ENCODE measurements at places on chromosomes 2 and 18.

DNA sequence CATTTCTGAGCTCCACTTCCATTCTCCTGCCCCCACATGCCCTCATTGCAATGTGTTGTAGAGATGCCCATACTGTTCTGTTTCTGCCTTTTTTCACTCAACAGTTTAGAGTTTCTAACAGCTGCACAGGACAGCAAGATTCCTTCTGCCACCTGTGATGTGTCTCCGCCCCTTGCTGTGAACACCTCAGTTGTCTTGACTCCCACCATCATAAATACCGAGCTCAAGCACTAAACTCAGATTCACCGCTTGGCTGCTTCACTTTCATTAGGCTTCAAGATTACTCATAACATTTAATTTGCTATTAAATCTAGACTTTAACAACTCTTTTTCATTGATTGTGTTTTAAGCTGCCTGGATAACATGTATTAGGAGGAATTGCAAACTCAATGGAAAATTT, 141.0 kb downstream of the MAP2 start:
- no peak for DNase-seq

DNA sequence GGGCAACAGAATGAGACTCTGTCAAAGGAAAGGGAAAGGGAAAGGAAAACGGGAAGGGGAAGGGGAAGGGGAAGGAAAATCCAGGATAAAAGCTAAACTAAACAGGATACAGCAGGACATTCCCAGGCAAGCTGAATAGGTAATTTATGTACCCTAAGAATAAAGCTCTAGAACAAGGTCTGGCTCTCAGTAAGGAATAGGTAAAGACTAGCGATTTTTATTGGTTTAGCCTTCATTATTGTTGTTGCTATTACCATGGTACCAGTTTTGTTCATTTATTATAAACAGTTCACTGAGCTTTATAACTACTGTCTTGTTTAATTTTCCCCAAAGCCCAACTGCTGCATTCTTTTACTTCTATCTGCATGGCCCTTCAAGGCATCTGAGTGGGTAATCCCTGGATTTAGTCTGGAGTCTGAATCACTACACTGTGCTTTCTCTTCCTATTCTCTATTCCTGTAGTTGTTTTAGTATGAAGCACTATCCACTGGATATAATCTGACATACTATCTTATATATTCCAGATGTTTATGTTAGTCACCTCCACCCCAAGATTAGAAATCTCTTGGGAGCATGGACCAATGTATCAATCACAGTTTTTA, 127.1 kb upstream of the TANK start:
- no peak for DNase-seq

GRCh38 chr2:236394571-236394970, 130.4 kb upstream of the ASB18 start:
- DNase-seq: no peak

DNA sequence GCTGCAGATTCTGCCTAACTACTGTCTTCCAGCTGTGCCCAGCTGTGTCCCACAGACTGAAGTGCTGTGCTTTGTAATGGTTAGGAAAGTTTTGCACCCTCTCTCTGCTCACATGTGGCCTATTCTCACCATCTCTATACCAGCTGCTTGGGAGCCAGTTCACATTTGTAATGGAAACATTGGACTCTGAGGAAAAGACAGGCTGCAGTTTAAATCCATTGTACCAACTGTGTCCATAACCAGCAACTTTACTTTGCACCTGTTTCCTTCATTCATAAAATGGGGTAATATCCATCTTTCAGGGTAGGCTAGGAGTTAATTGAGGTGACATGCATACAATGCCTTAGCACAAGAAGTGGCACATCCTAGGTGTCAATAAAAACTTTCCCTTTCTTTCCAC, 344.0 kb downstream of the TNS1 start:
- DNase-seq: no peak

GRCh38 chr2:226847090-226847489, 11.2 kb downstream of the RHBDD1 start:
- DNase-seq: no peak

GRCh38 chr18:22559414-22560274, 141.9 kb upstream of the CTAGE1 start:
- peak; percentile 30 for DNase-seq

GRCh38 chr2:198309673-198310280, 505.4 kb downstream of the PLCL1 start:
- DNase-seq: peak; percentile 71

DNA sequence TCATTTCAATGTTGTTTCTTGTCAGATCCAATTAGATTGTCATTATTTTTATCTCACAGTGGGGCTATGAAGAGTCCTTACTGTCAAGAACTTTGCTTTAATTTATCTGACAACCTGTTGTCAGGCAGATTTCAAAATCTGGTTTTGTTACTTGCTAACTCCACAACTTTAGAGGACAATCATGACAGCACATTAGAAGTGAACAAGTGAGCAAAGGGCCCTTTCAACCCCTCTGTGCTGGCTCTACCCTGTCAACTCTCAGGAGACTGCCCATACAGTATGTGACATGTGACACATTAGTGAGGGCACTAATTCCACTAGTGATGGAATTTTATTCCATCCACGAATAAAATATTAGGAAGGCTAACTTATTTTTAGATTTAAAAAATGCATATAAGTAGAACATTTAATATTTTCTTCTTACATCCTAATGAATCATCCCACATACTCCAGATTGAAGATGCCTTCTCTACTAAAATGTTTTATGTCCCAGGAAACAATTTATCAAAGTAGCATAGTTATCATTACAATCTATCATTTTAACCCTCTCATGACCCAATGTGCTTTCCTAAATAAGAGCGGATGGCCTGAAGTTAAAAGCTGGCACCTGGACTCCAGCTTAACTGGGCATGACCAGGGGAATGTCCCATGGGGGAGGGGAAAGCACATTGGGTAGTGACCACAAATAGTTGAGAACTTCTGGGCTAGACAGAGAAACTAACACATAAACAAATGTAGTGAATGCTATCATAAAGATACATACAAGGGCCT, 97.6 kb upstream of the PPP1CB start:
- DNase-seq: no peak

DNA sequence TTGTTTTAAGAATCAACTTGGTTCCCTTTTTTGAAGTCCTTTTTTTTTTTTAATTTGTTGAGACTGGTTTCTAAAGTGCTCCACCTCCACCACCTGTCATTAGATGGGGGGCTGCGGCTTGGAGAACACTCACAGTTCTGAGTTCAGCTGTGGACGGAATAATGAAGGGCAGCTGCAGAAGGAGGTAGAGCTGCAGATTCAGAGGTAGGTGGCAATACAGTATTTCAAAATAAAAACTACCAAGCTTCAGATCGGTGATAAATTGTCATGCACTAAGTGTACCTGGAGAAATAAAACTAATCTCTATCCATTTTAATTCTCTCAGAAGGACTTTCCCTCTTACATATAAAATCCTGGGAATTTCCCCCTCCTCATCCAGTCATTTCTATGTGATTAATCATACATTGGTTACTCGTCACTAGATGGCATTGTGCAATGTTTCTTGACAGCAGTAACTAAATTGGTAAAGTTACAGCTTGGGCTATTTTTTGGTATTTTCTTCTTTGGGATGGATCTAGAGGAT, 81.1 kb upstream of the SLC39A10 start:
- no peak for DNase-seq

DNA sequence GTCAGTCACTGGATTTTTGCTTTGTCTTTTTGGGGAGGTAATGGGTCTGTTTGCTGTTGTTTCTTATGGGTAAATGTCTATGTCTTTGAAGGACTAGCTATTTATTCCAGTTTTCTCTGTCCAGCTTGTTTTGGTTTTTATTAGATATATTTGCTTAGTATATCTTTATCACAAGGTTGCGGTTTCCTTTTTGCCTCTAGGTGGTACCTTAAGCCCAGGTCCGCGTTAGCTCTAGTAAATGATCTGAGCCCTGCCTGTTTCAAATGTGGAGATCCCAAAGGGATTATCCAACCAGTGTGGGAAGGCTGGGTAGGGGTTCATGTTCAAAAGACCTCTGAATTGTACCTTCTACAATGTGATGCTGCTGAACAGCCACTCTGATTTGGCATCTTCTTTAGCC, 114.5 kb downstream of the MYO3B start:
- DNase-seq: no peak

DNA sequence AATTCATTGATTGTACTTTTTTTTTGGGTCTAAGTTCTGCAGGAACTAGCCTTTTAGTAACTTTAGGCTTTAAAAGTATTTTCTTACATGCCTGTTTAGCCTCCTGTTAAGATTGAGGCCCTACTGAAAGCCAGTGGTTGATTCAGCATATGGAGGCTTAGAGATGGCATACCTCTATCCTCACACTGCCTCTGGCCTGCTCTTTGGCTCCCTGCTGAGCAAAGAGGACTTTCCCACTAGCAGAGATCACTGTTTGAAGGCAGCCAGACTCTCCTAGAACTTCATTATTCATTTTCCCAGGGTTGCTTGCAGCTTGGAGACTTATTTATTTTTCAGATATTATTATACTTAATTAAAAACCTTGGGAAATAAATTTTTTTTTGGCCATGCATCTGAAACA, 405.6 kb upstream of the MEX3C start:
- no peak for DNase-seq

DNA sequence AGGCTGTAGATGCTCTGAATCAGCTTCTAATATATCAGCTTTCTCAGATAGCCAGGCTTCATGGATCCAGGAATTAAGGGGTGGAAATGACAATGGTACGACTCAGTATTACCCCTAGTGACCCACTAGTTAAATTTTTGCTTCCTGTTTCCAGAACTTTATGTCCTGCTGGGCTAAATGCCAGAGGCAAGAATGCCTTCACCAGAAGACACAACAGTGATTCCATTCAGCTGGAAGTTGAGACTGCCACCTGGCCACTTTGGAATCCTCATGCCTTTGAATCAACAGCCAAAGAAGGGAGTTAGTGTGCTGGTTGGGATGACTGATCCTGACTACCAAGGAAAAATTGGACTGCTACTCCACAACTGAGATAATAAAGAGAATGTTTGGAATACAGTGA, 239.1 kb downstream of the ASXL3 start:
- DNase-seq: no peak

DNA sequence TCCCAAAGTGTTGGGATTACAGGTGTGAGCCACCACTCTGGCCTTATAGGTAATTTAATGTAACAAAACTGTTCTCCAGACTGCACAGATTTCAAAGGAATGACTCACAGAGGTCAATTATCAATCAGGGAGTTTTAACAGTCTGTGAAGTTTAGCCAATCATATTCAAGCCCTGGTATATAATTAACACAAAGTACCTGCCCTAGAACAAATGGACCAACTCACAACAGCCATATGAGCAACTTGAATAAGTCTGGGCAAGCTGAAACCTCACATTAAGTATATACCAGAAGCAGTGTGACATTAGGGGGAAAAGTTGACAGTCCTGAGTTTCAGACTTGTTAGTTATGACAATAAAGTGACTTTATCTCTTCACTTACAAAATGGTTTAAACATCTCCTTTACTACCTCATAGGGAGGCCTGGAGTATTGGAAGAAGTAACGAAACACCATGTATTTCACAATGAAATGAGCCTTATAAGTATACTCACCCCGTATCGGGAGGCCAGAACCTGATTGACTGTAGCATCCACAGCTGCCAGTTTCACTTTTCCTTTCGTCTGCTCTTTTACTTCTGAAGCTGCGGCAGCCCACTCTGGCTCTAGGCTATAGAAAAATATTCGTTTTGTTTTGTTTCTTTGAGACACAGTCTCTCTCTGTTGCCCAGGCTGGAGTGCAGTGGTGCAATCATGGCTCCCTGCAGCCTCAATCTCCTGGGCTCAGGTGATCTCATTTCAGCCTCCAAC, 22.2 kb downstream of the PDIA6 start:
- no peak for DNase-seq

DNA sequence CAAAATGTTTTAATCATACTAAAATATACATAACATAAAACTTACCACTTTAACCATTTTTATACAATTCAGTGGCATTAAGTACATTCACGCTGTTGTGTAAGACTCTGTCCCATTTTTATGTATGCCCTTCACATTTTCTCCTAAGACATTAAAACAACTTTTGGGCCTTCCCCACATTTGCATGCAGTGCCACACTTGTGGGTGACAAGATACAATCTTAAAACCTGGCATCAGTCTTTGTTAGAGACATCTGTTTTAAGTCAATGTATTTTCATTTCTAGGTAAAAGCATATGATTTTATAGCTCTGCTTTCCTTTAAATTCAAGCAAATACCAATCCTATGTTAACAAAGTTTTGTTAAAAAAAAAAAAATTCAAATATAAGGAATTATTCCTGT, 17.3 kb downstream of the SPRED2 start:
- DNase-seq: no peak

DNA sequence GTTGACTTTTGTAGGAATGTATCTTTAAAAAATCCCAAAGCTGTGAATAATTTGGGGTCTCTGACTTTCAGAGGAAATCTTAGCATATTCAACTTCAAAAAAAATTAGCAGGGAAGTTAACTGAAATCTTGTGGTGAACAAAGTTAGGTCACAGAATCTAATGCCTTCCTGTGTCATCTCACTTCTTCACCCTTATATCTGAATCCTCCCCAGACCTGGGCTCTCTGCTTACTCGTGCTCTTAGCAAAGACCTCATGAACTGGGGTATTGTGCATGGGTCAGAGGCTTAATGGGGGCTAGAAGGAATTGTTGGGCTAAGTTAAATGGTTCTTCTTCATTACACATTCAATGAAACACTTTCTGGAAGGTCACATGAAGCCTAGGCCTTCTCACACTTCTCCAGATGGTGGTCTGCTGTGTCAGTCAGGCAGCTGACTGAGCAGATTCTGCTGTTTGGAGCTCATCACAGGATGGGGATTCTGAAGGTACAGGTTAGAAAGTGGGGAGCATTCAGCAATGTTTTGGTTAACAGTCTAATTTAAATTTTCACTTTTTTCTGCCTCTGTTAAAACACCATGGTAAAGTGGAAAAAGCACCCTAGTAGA, 131.3 kb downstream of the SUCLG1 start:
- no peak for DNase-seq

DNA sequence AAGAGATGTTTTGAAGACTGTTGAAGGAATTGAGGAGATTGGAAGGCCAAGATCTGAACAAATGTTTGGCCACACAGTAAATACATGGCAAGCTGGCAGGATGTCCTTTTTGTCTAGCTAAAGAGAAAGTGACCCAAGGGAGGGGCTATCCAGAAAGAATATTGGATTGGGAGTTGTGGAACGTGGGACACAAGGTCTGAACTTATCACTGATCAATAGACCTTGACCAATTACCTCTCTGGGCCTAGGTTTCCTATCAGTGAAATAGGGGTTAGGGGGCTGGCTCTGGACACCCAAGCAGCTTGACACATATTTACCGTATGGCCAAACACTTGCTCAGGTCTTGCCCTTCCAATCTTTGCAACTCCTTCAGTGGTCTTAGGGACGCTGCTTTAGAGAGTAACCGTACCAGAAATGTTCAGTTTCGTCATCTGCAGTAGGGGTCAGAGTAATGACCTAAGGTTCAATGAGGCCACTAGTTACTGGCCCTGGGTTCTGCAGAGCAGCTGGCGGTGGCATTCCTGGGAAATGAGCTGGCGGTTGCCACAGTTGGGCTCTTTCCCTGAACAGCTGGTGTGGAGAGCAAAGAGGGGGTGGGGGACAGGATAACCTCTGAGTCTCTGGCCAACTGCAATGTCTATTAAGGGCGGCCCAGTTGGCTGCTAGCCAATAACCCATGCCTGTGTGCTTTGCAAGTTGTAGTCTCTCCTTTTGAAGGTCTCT, 70.1 kb upstream of the STPG4 start:
- no peak for DNase-seq

- DNase-seq: no peak
These were observed 90.3 kb downstream of the MAPRE2 start for GRCh38 chr18:35131387-35132020.
